ENCODE measurements at places on chromosomes 1 and 21. TPM values are rescaled to one million over a fixed set of nuclear protein-coding genes. Genes with fewer than 3 reads are reported as not detected.

TNFSF4 gene
- 1.3 TPM for total RNA-seq

CA6 gene
- not detected for total RNA-seq

AVPR1B gene
- 0.69 TPM for total RNA-seq

FBXO2 gene
- 10.2 TPM for total RNA-seq

ACBD6 gene
- total RNA-seq, result 36.4 TPM

DNA sequence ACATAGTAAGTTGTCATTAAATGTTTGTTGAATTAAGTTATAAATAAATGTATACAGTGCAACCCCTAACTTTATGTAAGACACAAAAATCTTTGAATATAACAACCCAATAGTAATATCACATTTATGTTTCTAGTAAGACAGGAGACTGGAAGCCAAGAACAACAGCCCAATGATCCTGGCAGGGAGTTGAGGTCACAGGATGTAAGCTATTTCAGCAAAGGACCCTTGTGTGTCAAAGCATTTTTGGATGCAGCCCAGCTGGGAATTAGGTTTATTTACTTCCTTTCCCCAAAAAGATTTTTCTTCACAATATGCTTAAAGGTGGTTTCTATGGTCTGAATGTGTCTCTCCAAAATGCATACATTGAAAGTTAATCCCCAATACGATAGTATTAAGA is 34.0 kb upstream of the ABCA4 start:
- DNase-seq, result no peak

DNA sequence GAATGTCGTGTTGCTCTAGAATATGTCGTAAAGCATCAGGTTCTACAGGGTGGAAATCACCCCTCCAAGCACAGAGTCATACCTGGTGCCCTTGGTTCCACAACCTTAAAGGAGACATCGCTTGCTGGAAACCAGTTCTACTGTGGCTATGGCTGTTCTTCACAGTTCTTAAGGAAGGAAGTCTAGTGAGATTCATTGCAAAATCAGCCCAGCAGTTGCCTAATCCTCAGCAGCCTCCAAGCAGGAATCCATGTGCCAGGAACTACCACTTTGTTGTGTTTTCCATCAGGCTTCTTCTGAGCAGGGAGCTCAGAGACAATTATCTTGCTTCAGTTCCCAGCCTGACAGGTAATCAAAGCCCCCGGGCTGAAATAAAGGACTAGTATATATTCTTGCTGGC is 45.0 kb upstream of the SLC35F3 start:
- no peak for DNase-seq

GRCh38 chr1:23396380-23396779 is 26.7 kb upstream of the ZNF436 start:
- DNase-seq, result no peak

GRCh38 chr1:86829321-86829720 is 84.6 kb downstream of the SELENOF start:
- DNase-seq, result no peak

GRCh38 chr1:85462931-85463649 is 1.9 kb downstream of the DDAH1 start:
- no peak for DNase-seq

DNA sequence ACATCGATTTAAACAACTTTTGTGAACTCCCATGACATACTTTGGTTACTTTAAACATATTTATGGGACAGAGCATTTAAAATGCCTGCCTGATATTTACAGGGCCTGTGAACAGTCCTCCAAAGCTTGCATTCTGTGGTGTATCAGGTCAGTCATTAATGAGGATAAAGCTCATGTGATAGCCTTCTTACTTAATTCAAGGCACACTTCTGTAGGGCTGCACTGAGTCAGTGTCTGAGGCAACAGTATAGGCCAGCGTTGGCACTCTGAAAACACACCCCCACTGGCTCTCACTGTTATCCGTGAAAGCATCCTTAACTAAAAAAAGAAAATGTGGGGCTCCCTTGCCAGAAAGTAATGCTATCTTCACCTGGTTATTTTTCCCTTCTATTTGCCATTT is 200.0 kb downstream of the NFIA start:
- no peak for DNase-seq

GRCh38 chr1:97500760-97501159 is 420.1 kb downstream of the DPYD start:
- no peak for DNase-seq

GRCh38 chr1:40687661-40688060 is 3.8 kb upstream of the NFYC start:
- no peak for DNase-seq

DNA sequence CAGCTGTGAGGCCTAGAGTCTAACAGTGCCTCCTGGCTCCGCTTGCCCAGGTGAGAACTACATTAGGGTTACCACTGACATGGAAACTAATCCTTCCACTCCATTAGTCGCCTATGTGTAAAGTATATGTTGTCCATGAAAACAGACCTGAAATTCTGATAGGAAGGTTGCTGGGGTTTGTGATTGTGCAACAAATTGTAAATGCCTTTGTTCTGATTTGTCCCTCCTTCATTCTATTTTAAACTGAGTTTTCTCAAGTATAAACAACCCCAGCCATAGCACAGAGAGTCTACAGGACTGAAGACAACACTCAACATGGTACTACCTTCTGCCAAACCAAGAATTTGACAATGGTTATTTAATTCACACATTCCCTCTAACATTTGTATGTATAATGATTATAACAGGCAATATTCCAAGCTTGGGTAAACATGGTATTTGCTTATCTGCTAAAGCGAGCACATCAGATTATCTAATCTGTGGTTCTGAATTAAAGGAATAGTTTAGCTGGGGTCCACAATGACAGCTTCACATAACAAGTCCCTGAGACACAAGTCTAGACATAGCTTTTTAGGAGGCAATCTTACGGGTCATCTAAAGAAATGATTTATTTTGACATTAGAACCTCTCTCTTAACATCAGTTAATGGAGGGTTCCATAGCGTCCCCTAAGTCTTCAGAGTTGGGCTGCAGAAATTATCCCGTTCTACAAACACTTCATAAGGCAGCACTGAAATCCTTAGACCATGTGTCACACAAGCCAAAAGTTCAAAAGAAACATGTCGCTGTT is 633.0 kb downstream of the SMYD3 start:
- DNase-seq, result no peak

DNA sequence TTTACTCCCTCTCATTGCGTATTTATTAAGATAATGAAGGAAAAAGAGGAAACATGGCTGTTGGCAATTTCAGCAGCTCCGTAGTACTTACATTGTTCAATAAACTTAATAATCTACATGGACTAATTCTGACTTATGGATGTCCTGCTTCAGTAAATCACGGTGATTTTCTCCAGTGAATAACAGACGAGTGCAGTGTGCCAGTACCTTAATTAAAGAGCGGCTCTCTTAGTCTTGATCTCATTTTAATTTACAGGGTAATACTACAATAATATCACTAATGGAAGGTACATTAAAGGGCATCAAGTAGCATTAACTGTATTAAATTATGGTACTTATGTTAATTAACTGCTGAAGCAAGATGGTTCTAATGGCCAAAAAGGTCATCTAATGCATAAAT is 187.2 kb downstream of the NTNG1 start:
- no peak for DNase-seq

GRCh38 chr1:167499664-167500101 is 18.6 kb downstream of the CD247 start:
- no peak for DNase-seq

DNA sequence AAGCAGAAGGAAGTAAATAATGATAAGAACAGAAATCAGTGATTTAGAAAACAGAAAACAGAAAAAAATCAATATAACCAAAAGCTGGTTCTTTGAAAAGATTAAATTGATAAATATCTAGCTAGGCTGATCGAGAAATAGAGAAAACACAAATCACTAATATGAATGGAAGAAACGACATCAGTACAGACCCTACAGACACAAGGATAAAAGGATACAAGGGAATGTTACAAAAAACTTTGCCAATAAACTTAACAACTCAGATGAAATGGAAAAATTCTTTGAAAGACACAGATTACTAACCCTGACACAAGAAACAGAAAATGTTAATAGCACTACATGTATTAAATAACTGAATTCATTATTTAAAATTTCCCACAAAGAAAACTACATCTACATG is 6.3 kb upstream of the ARHGAP29 start:
- DNase-seq, result no peak

DNA sequence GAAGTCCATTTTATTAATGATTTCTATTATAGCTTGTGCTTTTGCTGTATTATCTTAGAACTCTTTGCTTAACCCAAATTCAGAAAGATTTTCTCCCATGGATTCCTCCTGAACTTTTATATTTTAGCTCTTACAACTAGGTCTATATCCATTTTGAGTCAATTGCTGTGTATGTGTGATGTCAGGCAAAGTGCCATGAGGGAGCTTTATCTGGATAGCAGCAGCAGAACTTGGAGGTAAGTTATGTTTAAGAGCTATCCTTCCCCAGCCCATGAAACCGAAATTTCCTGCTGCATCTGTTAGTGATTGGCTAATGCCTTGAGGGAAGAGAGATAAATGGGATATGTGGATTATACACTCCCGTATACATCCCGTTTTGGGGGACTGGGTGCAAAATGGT is 29.9 kb downstream of the ADAM30 start:
- DNase-seq, result no peak
